ENCODE measurements at places on chromosomes 16 and 17.
A peak's percentile ranks its signal among the peaks of the same experiment; 100 is the strongest.

- no peak for DNase-seq
These were observed 6.0 kb upstream of the RNF135 start for GRCh38 chr17:30964876-30965275.

DNA sequence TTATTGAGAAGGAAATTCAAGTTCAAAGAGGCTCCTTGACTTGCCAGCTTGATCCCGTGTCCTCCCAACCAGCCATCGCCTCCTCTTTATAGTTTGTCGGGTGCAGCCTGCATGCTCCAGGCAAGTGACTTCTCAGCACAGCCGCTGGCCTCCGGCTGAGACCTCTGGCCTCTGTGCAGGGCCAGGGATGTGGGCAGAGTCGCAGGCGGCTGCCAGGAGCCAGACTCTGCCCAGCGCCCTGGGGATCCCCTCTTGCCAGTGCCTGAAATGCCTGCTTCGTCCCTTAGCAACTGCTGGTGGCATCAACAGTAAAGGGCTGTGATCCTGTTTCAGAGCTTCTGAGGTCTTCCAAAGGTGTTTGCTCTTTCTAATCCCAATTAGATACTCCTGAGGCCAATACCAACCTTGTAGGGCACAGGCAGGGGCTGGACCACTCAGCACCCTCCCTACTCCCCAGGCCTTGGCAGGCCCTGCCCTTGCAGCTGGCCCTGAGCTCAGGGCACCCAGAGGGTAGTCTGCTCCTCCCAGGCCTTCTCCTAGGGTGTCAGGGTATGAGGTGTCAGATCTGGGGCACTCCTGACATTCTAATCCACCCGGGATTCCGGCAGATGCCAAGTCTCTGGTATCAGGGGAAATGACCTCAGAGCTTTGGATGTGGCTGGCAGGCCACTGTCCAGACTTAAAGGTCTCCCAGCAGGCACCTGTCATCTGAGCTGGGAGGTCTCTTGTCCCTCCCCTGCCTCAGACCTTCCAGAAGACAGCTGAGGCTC is 68.0 kb upstream of the SIAH1 start:
- DNase-seq = no peak

DNA sequence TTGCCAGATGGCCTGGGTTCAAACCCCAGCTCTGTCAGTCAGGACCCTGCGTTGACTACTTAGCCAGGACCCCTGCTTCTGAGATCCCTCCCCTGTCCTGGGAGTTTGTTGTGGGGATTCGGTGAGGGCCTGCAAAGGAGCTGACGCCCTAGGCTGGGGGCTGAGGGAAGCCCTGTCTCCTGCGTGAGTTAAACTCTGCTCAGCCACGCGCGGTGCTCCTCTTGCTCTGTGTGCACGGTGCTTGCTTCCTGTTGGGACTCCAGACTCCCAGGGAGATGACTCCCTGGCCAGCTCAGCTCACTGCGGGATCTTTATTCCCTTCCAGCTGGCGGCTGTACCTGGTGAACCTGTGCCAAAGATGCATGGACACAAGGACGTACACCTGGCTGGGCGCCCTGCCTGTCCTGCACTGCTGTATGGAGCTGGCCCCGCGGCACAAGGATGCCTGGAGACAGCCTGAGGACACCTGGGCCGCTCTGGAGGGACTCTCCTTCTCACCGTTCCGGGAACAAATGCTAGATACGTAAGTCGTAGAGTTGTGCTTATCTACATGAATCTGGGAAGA is 37.4 kb downstream of the RNF213 start:
- DNase-seq = no peak

- no peak for DNase-seq
These were observed 19.0 kb downstream of the UNKL start for GRCh38 chr16:1395444-1396031.

GRCh38 chr17:41013181-41013580 is 4.3 kb upstream of the KRTAP3-1 start:
- no peak for DNase-seq

- peak; percentile 38 for DNase-seq
These were observed 645 bp upstream of the ELMO3 start for GRCh38 chr16:67198238-67198734.

GRCh38 chr17:19486351-19487023 is 47.2 kb upstream of the SLC47A1 start:
- DNase-seq = no peak

GRCh38 chr17:14323522-14323981 is 22.7 kb downstream of the HS3ST3B1 start:
- DNase-seq = no peak

DNA sequence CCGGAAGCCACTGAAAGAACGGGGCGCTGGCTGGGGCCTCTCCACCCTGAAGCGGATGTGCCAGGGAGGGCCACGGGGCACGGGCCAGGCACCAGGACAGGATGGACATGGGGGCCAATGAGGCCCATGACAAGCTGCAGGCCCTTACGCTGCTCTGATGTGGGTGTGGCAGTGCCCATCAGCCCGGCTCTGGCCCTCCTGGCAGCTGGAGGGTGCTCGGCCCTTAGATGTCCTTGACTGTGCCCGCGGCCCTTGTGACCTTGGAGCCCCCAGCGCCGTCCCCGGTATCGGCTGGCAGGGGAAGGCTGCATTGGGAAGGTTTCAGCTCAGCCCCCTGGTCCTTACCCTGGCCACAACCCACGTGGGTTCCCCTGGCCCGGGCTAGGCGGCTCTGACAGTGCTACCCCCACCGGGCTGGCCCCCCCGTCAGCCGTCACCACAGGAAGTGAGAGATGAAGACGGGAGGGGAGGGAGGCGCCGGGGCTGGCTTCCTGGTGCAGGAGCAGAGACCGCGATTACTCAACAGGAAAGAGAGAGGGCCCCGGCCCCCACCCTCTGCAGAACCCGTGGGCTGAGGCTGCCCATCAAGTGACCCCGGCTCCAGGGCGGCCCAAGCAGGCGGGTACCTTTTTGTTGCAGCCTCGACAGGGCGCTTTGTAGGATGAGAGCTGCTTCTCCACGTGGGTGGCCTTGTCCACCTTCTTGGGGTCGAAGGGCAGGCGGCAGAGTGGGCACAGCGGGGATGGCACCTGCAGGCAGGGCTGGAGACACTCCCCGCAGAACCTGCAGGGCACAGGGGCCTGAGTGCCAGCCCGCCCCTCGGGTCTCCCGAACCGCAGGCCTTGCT is 5.3 kb downstream of the RNF166 start:
- DNase-seq = peak; percentile 94

DNA sequence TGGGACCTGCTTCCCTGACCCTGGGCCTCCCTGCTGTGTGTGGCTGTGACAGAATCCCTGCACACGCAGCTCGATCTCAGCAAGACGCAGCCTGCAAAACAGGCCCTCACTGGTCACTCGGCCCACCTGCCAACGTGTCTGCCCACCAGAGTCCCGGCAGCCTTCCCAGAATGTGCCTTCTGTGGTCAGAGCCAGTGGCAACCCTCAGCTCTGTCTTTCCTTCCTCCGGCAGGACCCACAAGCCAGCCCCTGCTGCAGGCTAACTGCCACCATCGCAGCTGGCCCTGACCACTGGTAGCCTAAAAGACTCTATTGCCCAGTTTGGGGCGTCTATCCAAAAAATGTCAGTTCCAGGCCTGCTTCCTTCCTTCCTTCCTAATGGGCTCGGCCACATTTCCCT is 83.2 kb downstream of the LITAF start:
- DNase-seq = no peak

DNA sequence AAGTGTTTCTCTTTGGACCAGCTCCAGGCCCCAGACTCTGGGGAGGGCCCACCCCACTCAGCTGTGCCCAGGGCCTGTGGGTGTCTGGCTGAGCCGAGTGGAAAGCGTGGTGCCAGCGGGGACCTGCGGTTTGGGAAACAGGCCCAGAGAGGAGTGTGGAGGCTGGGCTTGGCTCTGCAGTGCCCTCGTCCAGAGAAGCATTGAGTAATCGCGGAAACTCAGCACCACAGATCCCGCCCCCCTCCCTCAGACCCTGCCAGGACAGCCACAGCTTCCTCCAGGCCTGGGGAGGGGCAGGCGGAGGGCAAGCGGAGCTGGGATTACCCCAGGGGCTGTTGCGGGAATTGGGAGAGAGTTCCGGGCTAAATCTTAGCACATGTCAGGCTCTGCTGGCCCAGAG is 14.6 kb upstream of the PITPNA start:
- peak; percentile 17 for DNase-seq

- DNase-seq = no peak
These were observed 70.5 kb downstream of the MPRIP start for GRCh38 chr17:17112628-17113200.

DNA sequence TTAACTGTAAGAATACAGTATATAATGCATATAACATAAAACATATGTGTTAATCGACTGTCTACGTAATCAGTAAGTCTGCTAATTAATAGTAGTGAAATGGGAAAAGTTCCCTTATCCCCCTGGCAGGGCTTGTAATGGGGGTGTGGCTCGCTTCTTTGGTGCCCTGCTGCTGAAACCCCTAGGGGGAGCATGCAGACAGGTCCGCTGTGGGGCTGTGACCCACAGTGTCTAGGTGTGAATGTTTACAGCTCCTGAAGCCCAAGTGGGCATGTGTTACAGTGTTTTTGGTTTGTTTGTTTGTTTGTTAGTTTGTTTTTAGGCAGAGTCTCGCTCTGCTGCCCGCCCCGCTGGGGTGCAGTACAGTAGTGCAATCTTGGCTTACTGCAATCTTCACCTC is 495.7 kb downstream of the SHISA9 start:
- no peak for DNase-seq

GRCh38 chr16:5541356-5541755 is 443.8 kb upstream of the EEF2KMT start:
- DNase-seq = no peak

DNA sequence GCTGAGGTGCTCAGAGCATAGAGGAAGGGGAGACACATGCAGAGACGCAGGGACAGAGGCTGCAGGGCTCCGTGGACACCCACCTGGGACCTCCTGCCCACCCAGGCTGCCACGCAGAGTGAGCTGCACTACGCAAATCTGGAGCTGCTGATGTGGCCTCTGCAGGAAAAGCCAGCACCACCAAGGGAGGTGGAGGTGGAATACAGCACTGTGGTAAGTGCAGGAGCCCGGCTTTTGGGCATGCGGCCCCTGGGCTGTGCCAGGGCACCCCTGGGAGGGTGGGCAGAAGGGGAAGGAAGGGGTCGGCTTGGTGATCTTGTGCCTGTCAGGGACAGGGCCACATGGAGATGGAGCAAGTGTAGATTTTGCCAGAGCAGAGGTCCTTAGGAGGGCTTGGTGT is 15.2 kb downstream of the CD300A start:
- no peak for DNase-seq

GRCh38 chr16:18782697-18783429 is 7.3 kb downstream of the RPS15A start:
- DNase-seq = no peak

DNA sequence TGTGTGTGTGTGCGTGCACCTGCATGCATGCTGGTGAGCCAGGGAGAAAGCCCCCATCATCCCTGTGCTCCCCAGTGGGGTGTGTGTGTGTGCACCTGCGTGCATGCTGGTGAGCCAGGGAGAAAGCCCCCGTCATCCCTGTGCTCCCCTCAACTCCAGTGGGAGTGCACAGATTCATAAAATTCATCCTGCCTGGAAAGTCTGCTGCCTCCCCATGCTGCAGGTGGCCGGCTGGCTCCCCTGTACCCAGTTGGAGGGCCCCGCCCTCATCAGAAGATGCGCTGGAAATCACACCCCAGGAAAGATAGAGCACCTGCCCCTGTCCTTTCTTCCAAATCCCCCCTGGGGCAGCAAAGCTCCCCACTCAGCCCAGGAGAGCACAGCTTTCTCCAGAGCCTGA is 84.8 kb upstream of the DOC2B start:
- DNase-seq = no peak

DNA sequence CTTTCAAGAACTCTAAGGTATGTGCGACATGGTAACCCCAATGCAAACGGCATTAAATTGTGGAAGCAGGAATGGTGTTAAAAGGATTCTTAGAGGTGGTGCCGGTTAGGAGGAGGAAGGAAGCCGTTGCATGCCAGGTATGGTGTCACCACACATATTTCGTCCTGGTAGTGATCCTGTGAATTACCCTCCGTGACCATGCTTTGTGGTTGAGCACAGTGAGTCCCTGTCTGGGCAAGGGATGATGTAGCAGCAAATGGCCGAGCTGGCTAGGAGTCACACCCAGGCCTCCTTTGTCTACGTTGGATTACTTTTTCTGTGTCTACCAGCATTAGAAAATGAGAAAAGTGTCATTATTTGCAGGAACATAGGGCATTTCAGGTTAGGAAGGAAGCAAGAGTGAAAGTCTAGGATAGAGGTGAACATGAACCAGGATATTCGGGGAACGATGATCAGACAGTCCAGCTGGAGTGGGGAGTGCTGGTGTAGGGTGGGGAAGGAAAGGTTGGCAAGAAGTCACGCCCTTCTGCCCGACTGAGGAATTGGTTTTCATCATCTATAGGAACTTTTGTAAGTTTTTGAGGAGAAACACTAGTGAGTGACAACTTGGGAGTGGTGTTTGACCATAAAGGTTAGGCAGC is 123.5 kb downstream of the PRKCA start:
- no peak for DNase-seq

GRCh38 chr17:76791053-76791980 is 53.4 kb downstream of the MFSD11 start:
- peak; percentile 37 for DNase-seq

DNA sequence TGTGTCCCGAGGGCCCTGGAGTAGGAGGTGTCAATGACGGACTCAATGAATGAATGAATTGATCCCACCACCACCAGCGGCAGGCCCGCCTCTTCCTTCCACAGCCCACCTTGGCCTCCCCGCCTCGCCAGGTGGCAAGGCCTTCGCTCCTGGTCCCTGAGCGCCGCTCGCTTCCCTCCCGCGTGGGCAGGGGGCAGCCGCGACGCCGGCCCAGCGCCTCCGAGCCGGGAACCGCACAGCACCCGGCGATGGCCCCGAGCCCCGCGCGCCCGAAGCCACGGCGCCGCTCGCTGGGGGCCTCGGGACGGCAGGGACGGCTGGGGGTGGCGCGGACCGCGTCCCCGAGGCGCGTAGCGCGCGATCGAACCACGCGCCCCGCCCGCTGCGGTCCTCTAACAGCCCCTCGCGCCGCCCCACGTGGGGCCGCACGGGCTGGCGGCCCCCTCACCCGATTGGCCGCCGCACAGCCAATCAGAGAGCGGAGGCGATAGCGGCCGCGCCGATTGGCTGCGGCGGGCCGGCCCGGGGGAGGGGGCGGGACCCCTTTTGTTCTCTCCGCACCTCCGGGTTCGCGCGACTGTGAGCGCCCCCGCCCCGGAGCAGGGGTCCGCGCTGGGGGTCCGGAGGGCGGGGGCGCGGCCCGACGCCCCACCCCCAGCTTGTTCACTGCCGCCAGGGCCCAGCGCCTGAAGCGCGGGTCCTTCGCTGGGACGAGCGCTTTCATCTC is 31.4 kb downstream of the ACTG1 start:
- DNase-seq = peak; percentile 73

DNA sequence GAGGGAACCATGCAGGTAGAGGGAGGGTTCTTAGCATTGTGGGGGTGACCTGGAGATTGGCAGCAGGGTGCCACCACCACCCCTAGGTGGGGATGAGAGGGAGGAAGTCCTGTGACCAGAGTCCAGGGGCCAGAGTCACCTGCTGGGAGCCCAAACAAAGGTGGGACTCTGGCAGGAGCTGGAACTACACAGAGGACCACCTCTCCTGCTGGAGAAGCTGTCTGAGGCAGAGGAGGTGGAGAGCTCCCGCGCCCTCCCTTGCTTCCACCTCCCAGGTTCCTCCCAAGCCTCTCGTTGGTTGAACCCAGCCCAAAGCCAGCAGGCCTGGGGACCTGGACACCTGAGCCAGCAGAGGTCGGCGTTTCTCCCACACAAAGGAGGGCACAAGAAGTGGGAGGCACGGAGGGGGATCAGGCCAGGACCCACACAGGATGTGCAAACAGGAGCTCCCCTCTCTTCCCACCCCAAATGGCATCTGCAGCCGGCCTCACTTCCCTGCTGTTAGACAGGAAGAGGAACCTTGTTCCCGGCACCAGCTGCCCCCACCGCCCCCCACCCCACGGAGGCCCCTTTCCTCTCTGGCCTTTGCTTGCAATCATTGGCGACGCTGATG is 154.6 kb downstream of the SEC14L1 start:
- DNase-seq = no peak

GRCh38 chr16:4142268-4142667 is 26.0 kb upstream of the ADCY9 start:
- peak; percentile 73 for DNase-seq
